ENCODE measurements at places on chromosomes 13 and 19.

DNA sequence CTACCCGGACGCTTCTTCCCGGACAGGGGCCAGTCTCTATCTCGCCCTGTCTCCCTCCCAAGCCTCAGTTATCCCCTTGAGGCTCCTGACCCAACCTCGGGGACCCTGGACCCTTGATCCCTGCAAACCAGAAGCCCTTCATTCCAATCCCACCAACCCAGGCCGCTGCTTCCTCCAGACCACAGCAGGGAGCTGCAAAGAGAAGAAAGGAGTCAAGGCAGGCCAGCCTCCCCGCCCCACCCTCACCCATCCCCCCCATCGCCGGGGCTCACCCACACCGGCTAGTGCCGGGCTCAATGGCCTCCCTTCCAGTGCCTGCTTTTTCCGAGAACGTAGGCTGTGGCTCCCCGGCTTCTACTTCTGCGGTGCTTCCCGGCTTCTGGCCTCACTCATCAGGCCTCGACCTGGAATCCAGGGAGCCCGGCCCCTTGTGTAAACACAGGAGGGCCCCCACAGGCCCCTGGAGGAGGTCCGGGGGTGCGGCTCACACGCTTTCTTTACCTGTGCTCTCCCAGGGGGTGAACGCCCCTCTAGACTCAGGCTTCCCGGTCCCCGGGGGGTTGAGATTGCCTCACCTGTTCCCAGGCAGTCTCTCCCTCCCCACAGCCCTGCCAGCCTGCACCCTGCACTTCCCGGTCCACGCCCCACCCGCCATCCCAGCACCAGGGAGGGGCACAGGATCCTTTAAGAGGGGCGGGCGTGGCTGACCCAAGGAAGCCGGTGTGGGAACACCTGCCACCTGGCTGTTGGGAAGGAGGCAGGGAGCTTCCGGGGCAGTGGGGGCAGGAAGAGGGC is at the start of gene FAM83E:
FAM83E (minus strand) TSS at position 641 of the 795 bp plus-strand sequence. CDS start 1,704 bp downstream, outside the sequence.
- DNase-seq = no peak

- no peak for DNase-seq
Observed at GRCh38 chr13:75738841-75739240, 102.7 kb downstream of the LMO7 start.

GRCh38 chr13:34230271-34230670 is 412.3 kb downstream of the RFC3 start:
- DNase-seq = no peak

DNA sequence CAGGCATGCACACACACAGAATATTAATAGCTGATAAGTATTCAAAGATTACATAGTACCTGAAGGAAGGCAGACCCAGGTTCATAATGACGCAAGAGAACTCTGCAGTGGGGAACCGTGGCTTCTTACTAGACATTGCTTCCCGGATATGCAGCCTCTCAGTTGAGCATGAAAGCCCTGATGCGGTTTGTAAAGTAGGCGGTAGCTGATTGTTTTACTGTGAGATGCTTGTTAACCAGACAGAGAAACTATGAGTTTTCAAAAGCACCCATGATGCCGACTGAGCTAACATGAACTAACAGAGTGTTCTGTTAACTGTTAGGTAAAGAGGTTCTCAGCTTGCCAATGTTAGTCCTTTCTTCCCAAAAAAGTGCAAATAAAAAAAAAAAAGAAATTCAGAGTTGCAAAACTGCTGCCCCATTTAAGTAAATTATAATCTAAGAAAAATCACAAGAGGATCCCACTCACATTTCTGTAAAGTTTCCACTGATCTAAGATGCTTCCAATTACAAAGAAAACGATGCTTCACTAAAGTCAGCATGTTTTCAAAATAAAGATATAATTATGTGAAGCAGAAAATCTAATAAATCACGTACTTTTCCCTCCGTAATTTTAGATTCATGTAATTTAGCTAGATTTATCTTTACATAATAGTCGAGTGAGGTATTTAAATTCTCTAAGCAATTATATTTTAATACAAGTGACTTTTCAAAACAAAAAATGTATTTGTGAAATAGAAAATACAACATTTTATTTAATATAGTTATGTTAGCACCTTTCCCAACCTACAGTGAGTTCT is 2.2 kb downstream of the FLT1 start:
- no peak for DNase-seq

DNA sequence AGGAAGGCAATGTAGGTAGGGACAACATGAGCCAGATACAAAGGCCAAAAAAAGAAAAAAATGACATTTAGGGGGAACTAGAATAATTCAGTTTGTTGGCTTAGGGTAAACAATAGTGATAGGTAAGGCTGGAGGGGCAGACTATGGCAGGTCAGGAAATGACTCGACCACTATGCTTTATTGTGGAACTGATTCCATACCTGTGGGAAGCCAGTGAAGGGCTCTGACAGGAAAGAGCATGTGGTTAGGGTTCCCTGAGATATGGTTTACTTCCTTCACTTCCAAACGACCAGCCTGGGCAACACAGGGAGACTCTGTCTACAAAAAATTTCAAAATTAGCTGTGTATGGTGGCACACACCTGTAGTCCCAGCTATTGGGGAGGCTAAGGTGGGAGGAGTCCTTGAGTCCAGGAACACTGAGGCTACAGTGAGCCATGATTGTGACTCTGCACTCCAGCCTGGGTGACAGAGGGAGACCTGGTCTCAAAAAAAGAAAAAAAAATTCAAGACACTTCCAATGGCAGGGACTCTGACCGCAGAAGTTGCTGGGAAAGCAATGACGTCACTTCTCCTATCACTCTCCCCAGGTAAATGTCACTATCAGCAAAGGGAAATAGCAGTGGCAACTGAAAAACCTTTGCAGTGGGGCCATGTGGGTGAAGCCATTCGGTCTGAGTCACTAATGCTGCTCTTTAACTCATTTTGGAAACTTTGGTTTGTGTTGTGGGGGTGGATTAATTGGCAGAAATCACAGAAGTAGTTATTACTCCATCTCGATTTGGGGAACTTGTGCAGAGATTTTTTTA is 192.8 kb upstream of the TSC22D1 start:
- peak; percentile 1 for DNase-seq

GRCh38 chr13:113398963-113399754 is 35.2 kb upstream of the GRTP1 start:
- DNase-seq = no peak

- DNase-seq = no peak
Observed at GRCh38 chr13:49625392-49626079, 2.8 kb upstream of the ARL11 start.

DNA sequence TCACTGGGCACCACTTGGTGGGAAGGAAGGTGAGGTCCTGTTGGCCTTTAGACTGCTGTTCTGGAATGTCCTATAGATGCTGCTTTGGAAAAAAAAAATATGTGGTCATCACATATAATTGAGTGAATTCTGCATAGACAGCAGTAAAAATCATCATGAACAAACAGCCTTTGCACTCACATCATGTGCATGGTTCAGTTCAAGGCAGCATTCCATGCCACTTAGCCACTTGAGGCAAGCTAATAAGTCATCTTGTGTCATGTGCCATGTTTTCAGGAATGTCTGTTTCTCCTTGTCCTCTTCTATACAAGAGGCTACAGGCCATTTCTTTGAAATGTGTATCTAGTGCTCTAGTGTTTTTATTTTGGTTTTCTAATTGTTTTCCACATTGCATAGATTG is 43.9 kb upstream of the TSC22D1 start:
- DNase-seq = no peak

GRCh38 chr19:56155124-56155687 is 14.1 kb downstream of the ZNF444 start:
- no peak for DNase-seq

GRCh38 chr19:46296202-46296480 is 701 bp upstream of the HIF3A start:
- DNase-seq = no peak

- DNase-seq = no peak
Observed at GRCh38 chr19:53808710-53809125, 15.4 kb downstream of the NLRP12 start.

Data from stimulated activated CD4-positive, alpha-beta T cell treated with anti-CD3 and anti-CD28 coated beads, Interleukin-4, amount 100 ng/mL, for 48 hours (primary cell).